ENCODE measurements at places on chromosomes 6 and 20. TPM values are rescaled to one million over a fixed set of nuclear protein-coding genes. Genes with fewer than 3 reads are reported as not detected.

- DNase-seq, result no peak
- H3K27me3 ChIP-seq, result peaks cover 87% of the 10 kb centered on the region
- H3K4me3 ChIP-seq, result peak within 1 kb of the TSS; percentile 57
- no peak within 1 kb of the TSS for H3K27ac ChIP-seq
- H3K4me1 ChIP-seq, result peaks cover 12% of the 10 kb centered on the region
Measured at GRCh38 chr6:117265410-117266256, at the start of gene VGLL2. Gene VGLL2 (plus strand): TSS chr6:117265558. CDS start chr6:117265764, 206 bp downstream.

GRCh38 chr20:58837717-58838116, 13.0 kb downstream of the GNAS-AS1 start:
- DNase-seq, result no peak
- peaks cover 69% of the 10 kb centered on the region for H3K27me3 ChIP-seq
- peaks cover 16% of the 10 kb centered on the region for H3K4me1 ChIP-seq
- no peak overlapping the region for H3K27ac ChIP-seq

DNA sequence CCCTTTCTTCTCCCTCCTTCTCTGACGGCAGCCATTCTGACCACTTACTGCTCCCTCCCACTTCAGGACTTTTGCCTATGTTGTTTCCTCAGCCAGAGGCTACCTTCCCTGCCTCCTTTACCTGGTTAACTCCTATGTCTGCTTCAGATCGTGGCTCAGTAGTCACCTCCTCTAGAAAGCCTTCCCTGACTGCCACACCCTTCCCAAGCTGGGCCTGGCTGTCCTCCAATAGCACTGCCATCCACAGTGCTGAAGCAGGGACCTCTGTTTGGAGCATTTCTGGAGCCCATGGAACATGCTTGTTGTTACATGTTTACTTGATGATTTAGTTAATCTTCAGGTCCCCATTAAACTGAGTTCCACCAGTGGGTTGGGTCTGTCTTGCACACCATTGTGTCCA, 13.8 kb downstream of the XKR7 start:
- H3K27me3 ChIP-seq, result peaks cover 9% of the 10 kb centered on the region
- H3K27ac ChIP-seq, result no peak overlapping the region
- no peak overlapping the region for H3K4me3 ChIP-seq
- H3K36me3 ChIP-seq, result no peaks in the 10 kb centered on the region
- DNase-seq, result no peak
- H3K4me1 ChIP-seq, result no peaks in the 10 kb centered on the region

ID4 gene
- total RNA-seq, result not detected

GRCh38 chr6:42051268-42051653, 937 bp downstream of the TAF8 start:
- peak overlapping the region; percentile 94 for H3K27ac ChIP-seq
- peaks cover 47% of the 10 kb centered on the region for H3K36me3 ChIP-seq
- H3K27me3 ChIP-seq, result no peaks in the 10 kb centered on the region
- H3K4me1 ChIP-seq, result peaks cover 67% of the 10 kb centered on the region
- H3K4me3 ChIP-seq, result peak overlapping the region; percentile 82

DNA sequence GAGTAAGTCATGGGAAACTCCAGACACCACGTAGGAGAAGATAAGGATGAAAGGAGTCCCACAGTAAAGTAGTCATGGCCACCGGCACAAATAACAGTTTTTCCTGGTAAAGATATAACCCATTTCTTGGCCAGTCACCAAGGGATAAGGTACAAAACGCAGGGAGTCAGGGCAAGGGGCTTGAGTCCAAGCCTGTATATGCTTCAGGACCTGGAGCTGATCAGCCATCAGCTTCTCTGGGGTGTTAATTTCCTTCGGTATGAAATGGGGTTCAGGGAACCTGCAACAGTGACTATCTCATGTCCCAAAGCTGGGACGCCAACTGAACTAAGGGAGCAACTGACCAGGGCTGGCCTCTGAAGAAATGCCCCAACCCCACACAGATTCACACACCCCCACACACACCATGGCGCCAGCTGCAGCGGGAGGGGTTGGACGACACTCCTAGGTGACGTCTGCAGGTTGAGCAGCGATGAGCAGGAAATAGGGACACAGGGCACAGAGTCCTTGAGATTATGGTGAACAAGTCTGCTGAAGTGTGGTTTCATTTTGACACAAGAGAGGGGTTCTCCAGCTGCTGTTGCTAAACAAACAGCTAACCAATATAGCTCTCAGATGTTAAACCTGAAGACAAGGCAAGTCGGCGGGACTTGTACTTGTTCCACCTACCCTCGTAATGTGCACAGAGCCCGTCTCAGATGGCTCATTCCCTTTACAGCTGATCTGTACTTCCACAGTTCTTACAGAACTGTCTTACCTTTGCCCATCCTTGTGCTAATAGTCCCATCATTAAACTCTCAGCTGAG, 7.4 kb upstream of the ADTRP start:
- peak overlapping the region; percentile 58 for H3K27ac ChIP-seq
- DNase-seq, result peak; percentile 62
- no peaks in the 10 kb centered on the region for H3K4me1 ChIP-seq
- peaks cover 10% of the 10 kb centered on the region for H3K27me3 ChIP-seq
- H3K4me3 ChIP-seq, result no peak overlapping the region

SPO11 gene
- total RNA-seq, result not detected

DNA sequence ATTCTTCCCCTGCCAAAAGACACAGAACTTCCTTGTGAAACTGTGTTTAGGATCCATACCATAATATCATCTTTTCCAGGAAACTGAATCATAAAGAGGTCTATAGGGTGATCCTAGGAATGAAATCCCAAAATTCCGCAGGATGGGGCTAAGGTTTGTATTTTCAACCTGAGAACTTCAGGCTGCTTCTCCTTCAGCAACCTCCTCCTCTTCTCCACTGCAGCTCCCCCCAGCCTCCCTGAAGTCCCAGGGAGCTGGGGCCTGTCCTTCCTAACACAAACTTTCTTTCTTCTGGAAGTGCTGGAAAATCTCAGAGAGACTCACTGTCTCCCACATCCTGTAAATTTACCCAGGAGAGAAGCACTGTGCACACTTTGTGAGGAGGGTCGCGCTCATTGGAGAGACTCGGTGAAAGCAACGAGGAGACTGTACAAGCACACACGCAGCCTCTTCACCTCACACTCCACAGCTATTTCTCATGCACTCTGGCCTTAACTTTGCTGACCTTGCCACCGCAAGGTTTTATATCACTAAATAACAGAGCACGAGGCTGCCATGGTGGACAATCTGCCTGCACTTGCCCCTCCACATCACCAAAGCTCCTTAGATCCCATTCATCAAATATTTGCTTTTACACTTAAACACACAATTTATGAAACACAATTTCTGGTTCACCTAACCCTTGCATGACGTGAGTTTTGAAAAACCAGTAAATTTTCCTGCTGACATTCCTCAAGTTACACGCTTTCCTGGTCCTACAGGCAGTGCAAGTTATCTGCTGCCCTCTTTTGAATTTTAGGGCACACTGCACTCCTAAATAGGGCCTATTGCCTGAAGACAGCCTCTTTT, 14.3 kb downstream of the ID4 start:
- no peak overlapping the region for H3K27ac ChIP-seq
- no peak for DNase-seq
- no peaks in the 10 kb centered on the region for H3K36me3 ChIP-seq
- no peak overlapping the region for H3K4me3 ChIP-seq
- no peaks in the 10 kb centered on the region for H3K4me1 ChIP-seq
- H3K27me3 ChIP-seq, result no peaks in the 10 kb centered on the region

DNA sequence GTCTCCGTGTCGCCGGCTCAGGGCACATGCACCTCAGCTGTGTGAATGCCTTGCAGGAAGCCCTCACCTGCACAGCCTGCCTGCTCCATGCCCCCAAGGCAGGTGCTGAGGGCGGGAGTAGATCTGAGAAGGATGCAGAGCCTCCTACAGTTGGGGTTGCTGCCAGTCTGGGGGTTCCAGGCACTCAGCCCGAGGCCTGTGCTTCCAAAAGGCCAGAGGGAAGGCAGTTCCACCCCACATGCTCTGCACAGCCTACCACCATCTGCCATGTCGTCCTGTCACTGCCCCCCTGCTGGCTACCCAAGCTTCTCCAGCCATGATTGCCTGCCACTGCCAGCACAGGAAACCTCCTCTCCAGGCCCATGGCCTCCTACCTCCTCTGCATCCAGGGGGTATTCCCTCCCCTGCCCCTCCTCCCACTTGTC, 19.3 kb downstream of the ACSS1 start:
- no peak overlapping the region for H3K4me3 ChIP-seq
- peaks cover 47% of the 10 kb centered on the region for H3K4me1 ChIP-seq
- no peak overlapping the region for H3K27ac ChIP-seq
- H3K27me3 ChIP-seq, result no peaks in the 10 kb centered on the region

GRCh38 chr6:23176471-23176870, 607.1 kb downstream of the HDGFL1 start:
- H3K27ac ChIP-seq, result no peak overlapping the region
- H3K4me1 ChIP-seq, result no peaks in the 10 kb centered on the region
- no peaks in the 10 kb centered on the region for H3K36me3 ChIP-seq
- H3K27me3 ChIP-seq, result no peaks in the 10 kb centered on the region

- H3K27me3 ChIP-seq, result peaks cover 4% of the 10 kb centered on the region
- no peaks in the 10 kb centered on the region for H3K4me1 ChIP-seq
- DNase-seq, result no peak
Measured at GRCh38 chr20:37935435-37935834, 32.5 kb downstream of the VSTM2L start.

GRCh38 chr6:133051240-133051639, 189.9 kb upstream of the EYA4 start:
- no peak overlapping the region for H3K4me3 ChIP-seq
- no peak overlapping the region for H3K27ac ChIP-seq
- no peak for DNase-seq

GRCh38 chr6:163780994-163781393, 366.5 kb downstream of the QKI start:
- H3K4me1 ChIP-seq, result peaks cover 11% of the 10 kb centered on the region
- no peak for DNase-seq
- H3K27me3 ChIP-seq, result peaks cover 10% of the 10 kb centered on the region
- no peak overlapping the region for H3K4me3 ChIP-seq
- no peaks in the 10 kb centered on the region for H3K36me3 ChIP-seq
- no peak overlapping the region for H3K27ac ChIP-seq

- H3K4me3 ChIP-seq, result no peak overlapping the region
- H3K4me1 ChIP-seq, result no peaks in the 10 kb centered on the region
Measured at GRCh38 chr20:34639755-34640222, 37.1 kb downstream of the PIGU start.

ARFGEF3 gene
- 0.50 TPM for total RNA-seq

SGK1 gene
- 27.9 TPM for total RNA-seq

MOG gene
- not detected for total RNA-seq

PAK5 gene
- total RNA-seq, result not detected

DNA sequence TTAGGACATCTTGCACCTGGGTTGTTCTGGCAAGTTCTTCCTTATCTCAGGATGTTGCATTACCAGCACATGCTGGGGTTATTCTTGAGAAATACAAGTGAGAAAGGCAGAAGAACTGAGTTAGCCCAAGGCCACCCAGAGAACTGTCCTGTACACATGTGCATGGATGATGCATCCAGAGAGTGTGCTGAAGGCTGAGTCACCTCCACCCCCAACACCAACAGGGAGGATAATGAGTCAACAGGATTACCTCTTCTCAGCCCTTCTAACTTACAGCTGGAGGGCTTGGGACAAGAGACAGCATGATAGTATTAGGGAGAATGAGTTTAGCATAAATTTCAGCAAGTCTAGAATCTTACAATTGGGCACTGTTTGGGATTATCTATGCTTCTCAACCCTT, 8.5 kb downstream of the SCGN start:
- no peak overlapping the region for H3K4me3 ChIP-seq
- peaks cover 8% of the 10 kb centered on the region for H3K4me1 ChIP-seq
- peak; percentile 21 for DNase-seq
- peaks cover 15% of the 10 kb centered on the region for H3K27me3 ChIP-seq
- no peak overlapping the region for H3K27ac ChIP-seq

EPHA7 gene
- total RNA-seq, result not detected

LIME1 gene
- 186 TPM for total RNA-seq

- no peak overlapping the region for H3K27ac ChIP-seq
- no peak overlapping the region for H3K4me3 ChIP-seq
- no peak for DNase-seq
Measured at GRCh38 chr20:63682384-63683139, 13.9 kb upstream of the TNFRSF6B start.

DNA sequence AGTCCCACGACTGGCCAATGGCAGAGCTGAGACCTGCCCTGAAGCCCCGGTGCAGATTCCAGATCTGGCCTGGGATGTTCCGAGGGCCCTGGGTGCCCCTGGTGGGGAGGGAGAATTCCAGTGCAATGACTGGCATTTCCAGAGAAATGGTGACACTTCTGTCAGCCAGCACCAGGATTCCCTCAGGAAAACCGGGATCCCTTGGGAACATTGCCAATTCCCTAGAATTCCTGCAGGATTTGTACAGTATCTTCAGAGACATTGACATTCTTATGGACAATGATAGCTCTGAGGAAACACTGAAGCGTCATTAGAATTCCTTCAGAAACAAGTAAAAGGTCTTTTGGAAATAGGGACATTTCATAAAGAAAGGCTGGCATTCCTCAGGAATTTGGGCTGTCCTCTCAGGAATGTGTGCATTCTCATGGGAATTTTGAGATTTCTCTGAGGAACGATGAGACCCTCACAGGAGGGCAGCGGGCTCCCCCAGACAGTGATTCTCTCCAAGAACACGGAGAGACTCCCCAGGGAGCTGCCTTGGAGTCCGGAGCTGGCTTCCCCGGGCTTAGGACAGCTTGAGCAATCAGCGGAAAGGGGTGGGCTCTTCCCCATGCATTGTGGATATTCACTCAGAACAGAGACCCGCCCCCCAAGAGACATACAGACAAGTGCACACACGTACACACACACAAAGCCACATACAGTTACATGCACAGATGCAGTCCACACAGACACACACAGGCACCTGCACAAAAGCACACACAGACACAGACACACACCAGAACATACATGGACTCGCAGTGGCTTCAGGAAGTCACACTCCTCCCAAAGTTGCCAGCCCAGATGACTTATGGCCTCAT, 35.2 kb upstream of the BPIFA2 start:
- H3K36me3 ChIP-seq, result no peaks in the 10 kb centered on the region
- peaks cover 9% of the 10 kb centered on the region for H3K27me3 ChIP-seq
- no peaks in the 10 kb centered on the region for H3K4me1 ChIP-seq

NINL gene
- 2.5 TPM for total RNA-seq

DNA sequence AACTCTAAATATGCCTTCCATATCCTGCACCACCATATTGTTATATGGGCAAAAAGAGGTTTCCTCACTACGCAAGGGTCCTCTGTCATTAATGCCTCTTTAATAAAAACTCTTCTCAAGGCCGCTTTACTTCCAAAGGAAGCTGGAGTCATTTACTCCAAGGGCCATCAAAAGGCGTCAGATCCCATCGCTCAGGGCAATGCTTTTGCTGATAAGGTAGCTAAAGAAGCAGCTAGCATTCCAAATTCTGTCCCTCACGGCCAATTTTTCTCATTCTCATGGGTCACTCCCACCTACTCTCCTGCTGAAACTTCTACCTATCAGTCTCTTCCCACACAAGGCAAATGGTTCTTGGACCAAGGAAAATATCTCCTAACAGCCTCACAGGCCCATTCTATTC, 30.3 kb upstream of the ZBTB22 start:
- H3K27me3 ChIP-seq, result peaks cover 8% of the 10 kb centered on the region
- DNase-seq, result no peak
- no peak overlapping the region for H3K27ac ChIP-seq

SLC26A8 gene
- not detected for total RNA-seq

Data from activated CD4-positive, alpha-beta memory T cell treated with anti-CD3 and anti-CD28 coated beads, Interleukin-2, amount 10 ng/mL, durations not matched to agents 7 days and 5 days (primary cell).